ENCODE measurements at places on chromosomes 5 and 9.

DNA sequence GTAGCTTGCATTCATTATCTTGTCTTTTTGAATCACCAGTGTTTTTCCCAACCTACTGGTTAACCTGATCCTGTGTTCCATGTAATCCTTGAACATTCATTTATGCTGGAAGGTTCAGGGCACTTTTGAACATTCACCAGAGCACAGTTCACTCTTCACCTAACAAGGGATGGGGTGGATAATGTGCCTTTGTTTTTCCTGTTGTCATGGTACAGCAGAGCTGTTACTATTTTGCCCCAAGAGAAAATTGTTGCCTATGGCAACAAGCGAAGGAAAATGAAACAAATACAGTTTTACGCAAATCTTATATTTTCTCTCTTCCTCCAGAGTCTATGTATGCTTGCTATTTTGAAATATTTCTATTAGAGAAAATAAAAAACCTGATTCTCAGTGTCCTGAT is 60.3 kb upstream of the RIOK2 start:
- DNase-seq: no peak

- no peak for DNase-seq
Measured at GRCh38 chr5:122770477-122770876, 4.4 kb upstream of the SNX2 start.

DNA sequence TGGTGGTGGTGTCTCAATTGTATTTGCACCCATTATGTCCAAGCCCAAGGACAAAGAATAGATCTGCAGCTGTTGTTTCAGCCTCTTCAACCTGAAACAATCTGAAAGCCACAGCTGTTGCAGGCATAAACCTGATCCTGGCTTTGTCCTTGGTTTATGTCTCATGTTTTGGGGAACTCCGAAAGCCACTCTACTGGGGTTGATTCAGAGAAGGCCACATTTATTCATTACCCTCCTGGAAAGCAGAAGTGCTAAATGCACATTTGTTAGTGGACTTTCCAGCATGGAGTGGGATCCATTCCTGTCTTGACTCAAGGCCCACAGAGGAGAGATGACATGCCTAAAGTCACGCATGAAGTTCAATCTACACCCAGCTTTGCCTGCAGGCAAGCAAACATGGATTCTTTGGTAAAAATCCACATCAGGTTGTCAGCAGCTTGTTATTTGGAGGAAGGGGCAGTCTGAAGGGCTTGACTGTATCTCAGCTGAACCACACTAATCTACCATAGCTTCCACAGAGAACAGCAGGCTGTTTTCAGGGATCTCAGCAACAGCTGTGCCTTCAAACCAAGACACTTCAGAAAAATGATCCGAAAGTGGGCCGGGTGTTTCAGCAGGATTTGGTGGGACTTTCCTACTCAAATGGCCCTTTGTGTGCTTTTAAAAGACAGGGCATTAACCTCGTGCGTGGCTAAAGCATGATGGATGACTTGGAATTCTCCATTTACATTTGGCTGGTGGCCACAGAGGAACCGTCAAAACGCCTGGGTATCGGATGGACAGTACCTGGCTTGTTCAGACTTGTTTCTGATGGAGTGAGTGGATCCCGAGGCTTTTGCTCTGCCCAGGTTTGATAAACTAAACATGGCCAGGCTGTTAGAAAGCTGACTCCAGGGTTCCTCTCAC is 36.2 kb upstream of the ADAM19 start:
- DNase-seq: no peak

DNA sequence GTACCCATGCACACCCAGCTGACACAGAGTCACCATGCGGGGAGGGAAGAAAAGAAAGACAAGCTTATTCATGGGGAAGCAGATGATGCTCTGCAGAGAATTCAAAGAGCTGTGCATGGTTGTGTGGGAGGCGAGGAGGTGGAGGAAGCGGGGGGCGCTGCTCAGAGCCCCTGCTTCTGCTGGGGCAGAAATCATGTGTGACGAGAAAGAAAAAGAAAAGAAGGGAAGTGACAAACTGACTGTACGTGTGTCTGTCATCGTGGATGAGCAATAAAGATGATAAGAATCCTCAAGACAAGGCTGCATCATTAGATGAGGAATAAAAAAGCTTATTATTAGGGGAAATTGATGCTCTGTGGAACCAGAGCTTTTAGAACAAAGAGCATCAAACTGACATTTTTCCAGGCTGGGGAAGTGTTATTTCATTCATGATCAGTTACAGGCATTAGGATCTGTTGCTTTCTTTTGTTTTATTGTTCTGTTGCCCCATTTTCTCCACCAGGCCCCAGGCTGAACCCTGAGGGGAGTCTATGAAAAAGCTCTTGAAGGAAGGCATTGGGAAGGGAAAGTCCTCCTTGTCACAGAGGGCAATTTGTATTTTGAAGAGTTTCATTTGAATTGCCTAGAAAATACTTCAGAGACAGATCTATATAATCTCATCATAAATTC is 20.3 kb upstream of the SH3RF2 start:
- no peak for DNase-seq

GRCh38 chr9:106107716-106108115 is 413.4 kb downstream of the TMEM38B start:
- no peak for DNase-seq

DNA sequence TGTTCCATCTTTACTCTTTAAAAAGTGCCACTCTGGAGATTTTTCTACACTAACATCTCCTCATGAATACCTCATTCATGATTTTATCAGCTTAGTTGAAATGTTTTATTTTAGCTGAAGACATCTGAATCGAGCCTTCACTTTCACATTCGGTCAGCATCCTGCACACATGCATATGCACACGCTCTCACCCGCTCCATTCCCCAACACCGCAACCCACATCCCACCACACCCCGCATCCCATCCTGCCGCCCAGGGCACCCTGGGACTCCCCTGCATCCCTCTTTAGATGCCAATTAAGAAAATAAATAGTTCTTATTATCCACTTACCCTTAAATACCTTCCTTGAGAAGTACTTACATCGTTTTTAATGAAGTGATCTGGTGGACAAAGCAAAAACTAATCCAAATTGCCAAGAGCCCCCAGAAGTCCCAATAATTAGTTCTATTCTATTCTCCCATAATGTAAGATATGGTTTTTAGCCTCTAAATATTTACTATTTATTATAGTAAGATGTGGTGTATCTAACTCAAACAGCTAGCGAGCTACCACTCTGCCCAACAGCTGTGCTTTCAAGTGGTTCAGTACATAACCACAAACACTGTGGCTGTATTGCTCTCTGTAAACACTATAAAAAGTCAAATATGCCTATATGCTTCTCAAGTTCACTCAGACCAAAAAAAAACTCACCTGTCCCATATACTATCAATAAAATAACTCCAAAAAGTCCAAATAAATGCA is 38.2 kb downstream of the GZMK start:
- peak; percentile 37 for DNase-seq

- no peak for DNase-seq
Measured at GRCh38 chr9:69718218-69718617, 41.6 kb downstream of the PTAR1 start.

GRCh38 chr5:78640662-78641474 is 7.7 kb downstream of the LHFPL2 start:
- no peak for DNase-seq

DNA sequence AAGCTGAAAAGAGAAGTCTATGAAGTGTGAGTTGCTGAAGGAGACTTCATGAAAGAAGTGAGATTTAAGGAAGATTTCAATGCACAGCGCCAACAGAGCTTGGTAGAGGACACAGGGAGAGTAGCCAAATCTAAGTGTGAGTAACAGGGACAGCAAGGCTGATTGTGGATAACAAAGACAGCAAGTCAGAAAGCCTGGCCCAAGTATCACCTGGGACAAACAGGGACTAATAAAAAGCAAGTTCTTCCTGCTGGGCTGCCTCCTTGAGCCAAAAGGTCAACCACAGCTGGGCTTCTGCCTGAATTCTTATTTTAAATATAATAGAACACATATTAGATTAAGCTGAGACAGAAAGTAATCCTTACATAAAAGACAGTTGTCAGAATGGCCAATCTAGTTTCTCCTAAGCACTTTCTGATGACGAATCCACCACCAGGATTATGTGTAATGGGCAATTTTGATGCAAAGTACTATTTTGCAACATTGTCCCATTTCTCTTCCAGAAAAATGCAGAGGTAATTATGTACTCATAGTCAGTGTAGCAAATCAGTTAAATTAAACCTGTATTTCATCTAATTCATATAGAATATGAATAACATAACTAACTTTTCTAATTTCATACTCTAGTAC is 73.8 kb downstream of the MAPKAP1 start:
- DNase-seq: no peak

GRCh38 chr5:132396589-132397031 is 27.1 kb downstream of the SLC22A5 start:
- peak; percentile 27 for DNase-seq

DNA sequence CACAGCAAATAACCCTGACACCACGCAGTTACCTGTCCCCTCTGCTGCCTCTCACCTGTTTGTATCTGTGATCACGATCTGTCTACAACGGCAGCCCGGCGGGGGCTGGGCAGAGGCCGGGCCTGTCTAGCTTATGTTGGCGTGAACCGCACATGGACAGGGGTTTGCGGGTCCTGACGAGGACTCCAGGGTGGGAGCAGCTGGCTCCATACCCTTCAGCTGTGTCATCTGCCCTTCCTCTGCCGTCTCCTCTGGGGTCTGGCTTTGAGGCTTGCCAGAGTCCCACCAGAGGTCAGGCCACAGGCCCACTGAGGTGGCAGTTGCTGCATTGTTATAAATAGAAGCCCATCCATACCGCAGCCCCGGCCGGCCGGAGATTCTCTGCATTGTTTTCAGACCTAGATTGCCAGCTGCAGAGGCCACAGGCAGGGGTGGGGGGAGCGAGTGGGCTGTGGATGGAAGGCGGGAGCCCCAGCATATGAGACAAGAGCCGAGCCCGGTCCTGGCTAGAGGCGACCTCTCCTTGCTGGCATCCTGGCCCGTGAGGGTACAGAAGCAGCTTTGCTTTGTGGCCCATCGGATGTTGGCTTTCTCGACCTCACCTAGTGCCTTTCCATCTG is 37.8 kb downstream of the FAM78A start:
- no peak for DNase-seq

- no peak for DNase-seq
Measured at GRCh38 chr5:135662683-135663082, 83.9 kb upstream of the CXCL14 start.

DNA sequence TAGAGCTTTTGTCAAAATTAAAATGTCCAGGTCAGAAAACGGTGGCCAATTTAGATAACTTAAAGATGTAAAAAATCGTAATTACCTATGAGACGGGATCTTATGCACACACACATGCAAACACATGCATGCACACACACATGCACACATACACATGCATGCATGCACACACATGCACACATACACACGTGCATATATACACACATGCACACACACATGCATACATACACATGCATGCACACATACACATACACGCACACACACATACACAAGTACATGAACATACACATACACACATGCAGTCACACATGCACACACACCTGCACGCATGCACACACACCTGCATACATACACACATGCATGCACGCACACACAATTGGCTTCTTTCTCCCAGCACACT is 362.0 kb downstream of the IRX1 start:
- DNase-seq: no peak

- DNase-seq: no peak
Measured at GRCh38 chr9:78713614-78714405, 416.9 kb downstream of the PSAT1 start.

DNA sequence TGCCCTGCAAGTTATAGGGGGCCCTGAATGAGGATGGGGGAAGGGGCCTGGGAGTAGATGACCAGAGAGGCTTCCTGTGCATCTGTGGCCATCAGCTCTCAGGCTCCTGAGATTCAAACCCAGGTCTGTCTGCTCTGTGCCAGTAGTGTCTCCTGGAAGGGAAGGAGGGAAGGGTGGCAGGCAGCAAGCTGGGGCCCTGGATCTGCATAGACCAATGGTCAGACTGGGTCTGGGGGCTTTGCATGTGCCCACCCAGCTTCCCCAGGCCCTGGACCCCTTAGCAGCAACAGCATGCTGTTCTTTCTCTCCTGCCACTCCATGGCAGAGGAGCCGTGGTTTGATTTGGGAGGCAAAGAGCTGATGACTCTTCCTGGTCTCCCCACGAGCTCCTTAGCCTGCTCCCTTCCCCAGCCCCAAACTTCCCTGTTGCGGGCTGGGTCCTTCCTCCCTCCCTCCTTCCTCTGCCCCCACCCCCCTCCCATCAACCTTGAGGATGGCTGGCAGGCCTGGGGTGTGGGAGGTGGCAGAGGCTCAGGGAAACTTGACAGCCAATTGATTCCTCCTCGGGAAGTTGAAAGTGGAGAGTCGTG is 31.6 kb downstream of the DAB2IP start:
- no peak for DNase-seq

- DNase-seq: no peak
Measured at GRCh38 chr5:350355-350754, 28.8 kb downstream of the AHRR start.

GRCh38 chr5:124920909-124921666 is 174.6 kb upstream of the ZNF608 start:
- DNase-seq: no peak

- DNase-seq: no peak
Measured at GRCh38 chr5:154369682-154370081, 76.1 kb upstream of the SAP30L start.

GRCh38 chr5:115432691-115433090 is 111.9 kb downstream of the FEM1C start:
- no peak for DNase-seq

DNA sequence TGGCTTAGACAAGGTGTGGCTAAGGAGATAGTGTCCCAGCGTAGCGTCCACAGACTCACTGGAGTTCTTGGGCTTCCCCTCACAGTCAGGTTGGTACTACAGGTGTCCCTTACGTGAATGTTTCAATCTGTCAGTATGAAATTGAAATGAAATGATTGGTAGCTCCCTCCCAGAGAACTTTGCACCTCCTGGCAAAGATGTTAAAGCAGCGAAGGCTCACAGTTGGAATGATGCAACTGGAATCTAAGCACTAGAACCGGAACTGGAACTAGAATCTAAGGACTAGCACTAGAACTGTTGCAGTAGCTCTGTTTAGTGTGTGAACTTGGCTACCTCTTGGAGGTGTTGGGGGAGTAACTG is 1.1 kb downstream of the SLC31A1 start:
- no peak for DNase-seq

- no peak for DNase-seq
Measured at GRCh38 chr9:8351436-8351835, 551.9 kb upstream of the DMAC1 start.

DNA sequence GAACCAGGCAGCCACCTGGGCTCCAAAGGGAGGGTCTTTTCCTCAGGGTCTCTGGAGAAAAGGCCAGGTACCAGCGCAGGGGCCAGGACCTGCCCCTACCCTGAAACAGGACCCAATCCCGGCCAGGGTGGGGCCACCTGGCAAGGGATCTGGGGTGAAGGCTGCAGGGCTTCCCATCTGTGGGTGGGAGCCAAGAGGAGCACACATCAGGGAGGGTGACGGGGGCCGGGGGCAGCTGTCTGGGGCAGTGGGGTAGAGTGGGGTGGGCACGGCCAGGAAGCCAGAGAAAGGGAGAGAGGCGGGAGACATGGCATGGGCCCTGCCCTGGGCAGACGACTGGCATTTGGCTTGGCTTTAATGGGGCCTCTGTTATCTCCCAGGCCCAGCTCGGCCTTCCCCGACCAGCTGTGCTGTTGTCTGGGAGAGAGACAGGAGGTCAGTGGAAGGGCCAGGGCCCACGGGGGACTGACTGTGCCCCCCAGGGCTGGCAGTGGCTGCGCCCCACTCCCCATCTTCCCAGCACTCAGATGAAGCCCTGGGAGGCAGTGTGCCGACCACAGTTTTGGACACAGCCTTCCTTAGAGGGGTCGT is 57.2 kb upstream of the RNF130 start:
- no peak for DNase-seq

GRCh38 chr5:153974131-153974812 is 64.4 kb downstream of the FAM114A2 start:
- DNase-seq: peak; percentile 1

GRCh38 chr5:155729684-155730059 is 597.3 kb upstream of the SGCD start:
- no peak for DNase-seq

All from stimulated activated naive CD4-positive, alpha-beta T cell (primary cell).